ENCODE measurements at places on chromosomes 3 and 15.

DNA sequence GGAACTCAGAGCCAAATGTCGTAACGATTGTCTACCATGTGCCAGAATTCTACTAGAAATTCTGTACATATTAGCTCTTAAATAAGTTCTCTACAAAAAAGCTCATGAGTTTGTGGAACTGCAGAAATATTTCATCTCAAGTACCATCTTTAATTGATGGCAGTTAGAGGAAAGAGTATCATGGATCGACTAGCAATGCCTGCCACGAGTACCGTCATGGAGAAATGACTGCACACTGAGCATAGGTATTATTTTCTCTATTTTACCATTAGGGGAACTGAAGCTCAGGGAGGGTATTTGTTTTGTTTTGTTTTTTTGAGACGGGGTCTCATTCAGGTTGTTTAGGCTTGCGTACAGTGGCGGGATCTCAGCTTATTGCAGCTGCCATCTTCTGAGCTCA lies 2.8 kb downstream of the RPUSD3 start:
- no peak for DNase-seq

DNA sequence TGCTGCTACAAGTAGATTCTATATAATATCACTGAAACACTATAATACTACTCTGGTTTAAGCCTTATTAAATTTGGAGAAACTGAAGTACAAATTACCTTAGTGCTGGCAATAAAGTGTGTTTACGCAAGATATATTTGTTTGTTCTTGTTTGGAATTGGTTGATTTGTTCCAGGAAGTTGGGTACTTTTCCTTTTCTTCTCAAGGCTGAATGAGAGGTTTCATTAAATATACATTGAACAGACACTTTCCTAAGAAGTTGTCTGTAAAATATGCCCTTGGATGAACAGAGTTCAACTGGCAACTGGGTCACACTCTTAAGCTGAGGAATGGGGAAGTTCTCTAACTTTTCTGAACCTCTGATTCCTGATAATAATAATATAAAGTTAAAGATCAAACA lies 542.1 kb upstream of the NAALADL2 start:
- DNase-seq, result no peak

DNA sequence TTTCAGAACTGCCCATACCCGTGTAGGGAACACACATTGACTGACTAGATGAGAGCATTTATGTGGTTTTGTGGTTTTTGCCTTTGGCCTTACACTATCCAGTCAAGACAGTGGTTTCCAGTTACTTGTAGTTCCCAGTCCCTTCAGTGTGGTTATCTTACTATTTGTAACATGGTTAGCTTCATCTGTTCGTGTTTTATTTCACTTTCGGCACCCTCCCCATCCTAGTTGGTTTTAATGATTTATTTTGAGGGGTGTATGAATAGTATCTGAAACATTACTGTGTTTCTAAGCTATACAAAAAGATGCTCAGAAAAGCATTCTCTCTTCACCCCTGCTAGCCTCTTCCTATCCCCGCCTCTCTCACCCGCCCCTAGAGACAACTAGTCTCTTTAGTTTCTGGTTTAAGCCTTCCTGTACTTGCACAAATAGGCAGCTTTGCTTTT lies 14.1 kb downstream of the LYSMD4 start:
- no peak for DNase-seq

DNA sequence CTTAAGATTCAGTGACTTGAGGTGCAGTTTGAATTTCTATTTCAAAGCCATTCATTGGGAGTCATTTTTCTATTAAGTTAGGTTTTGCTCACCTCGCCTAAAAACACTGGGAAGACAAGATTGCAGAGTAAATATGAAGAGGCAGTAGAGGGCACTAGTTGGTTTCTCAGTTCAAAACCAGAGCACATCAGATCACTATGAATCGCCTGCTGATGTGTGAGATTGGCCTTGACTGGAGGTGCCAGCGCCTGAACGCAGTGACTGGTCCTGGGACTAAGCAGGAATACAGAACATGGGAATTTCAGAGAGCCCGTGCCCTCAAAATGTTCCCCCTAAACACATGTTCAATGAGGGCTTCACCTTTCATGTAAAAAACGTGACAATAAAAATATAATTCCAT lies 229.0 kb downstream of the ITPR1 start:
- DNase-seq, result no peak

DNA sequence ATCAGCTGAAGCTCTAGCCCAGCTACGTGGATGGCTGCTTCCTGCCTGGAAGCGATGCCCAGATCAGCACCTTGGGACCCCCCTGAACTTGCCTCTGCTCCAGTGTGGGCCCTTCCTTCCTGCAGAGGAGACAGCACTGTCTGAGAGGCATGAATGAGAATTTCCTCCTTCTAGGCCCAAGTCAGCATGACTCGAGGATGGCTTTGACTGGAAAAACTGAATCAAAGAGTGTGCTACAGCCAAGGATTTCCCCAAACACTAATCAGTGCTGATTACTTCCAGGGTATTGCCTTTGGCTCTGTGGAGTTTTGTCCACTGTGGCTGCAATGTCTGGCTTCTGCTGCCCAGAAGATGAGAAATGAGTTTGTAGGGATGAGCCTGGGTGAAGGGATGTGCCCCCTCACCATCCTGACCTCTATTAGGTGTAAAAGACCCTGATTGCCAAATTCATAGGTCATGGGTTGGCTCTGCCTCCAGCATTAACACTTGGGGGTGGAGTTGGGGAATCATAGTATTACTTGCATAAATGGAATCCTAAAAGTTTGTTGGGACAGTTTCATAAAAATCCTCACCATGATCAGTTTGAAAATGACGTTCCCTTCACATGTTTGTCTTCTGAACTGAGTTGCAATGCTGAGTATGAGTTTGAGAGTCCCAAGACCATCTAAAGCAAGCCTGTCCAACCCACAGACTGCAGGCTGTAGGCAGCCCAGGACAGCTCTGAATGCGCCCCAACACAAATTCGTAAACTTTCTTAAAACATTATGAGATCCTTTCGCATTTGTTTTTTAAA lies 36.7 kb downstream of the FLNB start:
- DNase-seq, result no peak

GRCh38 chr15:68302729-68303128 lies 25.2 kb downstream of the FEM1B start:
- no peak for DNase-seq

DNA sequence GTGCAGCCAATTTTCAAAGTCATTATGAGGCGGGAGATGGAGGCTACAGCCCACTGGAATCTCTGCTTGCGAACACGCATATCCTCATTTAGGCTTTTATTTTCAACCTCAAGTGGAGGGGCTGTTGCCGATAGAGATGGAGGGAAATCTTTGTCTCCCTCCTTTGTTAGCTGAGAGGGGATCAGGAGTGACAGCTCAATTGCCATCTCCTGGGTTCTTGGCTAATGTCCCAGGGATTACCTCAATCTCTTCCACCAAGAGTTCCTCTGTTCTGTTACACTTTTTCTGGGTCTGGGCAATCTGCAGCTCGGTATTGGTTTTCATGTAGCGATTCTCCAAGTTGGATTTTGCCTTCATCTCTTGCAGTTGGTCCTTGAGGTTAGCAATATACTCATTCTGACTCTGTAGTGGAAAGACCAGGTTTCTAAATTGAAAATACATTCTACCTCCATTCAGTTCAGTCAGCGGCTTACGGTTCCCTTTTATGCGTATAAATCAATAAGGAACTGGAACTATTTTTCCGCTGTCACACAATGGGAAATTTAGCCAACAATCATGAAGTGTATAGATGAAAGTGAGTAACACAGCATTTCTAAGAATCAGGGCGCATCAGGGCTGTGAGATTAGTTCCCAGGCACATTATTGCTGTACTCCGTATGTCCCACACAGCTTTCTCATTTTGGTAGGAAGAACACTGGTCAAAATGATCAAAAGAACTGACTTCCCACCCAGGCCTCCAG lies 36.2 kb upstream of the RPL35A start:
- no peak for DNase-seq

DNA sequence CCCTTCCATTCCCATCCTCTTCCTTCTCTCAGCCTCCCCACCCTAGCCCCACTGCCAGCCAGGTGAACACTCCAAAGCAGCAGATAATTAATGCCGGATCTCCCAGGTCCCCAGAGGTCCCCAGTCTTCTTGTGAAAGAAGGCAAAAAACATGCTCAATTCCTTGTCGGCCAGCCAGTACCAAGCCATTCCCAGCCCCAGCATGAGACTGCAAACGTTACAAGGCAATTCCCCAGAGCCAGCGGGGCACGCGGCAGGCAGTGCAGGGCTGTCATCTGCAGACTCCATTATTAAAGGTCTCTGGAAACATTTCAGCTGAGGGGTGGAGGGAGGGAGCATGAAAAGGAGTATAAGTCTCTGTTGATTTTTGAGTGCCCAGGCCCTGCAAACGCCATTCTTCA lies 117.8 kb downstream of the XXYLT1 start:
- no peak for DNase-seq

DNA sequence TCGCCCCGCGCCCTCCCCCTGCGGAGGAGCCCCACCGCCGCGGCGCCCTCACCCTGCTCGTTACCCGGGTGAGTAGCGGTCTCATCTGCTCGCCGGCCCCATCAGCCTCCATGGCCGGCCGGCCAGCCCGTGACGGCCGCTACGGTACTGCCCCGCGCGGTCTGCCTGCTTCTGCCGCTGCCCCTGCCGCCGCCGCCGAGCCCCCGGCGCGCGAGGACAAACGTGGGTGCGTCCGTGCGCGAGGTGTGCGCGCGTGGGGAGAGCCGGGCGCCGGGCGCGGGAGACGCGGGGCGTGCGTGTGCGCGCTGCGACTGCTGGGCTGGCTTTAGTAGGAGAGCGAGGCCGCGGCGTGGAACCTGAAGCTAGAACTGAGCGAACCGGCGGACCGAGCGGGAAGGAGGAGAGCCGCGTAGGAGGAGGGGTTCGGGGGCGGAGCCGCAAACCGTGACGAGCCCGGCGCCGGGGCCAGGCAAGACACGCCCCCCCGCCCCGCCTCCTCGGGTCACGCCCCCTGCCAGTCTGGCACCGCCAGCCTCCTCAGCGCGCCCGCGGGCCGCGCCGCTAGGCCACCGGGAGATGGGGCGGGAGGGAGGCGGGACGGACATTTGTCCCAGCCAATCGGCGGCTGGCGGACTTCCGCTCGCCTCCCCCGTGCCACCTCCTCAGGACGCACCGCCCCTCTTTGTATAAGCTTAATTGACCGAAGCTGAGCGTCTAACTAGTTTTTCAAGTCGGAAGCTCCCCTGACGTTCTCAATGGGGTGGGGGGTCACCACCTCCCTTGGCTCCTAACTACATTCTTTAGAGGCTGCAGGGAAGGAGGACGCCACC lies at the start of gene SLC4A7:
TSS of gene SLC4A7 (minus strand) at position 370 of the 830 bp plus-strand sequence. CDS start at position 112, 258 bp downstream.
- DNase-seq, result peak; percentile 92

Measured in NCI-H774 (cell line).